ENCODE measurements at places on chromosomes 6 and 20. TPM values are rescaled to one million over a fixed set of nuclear protein-coding genes. Genes with fewer than 3 reads are reported as not detected.

- no peak for DNase-seq
These were observed 51.3 kb upstream of the THEMIS start for GRCh38 chr6:127952176-127952575.

GRCh38 chr6:12916420-12917136, 200.0 kb downstream of the PHACTR1 start:
- DNase-seq = no peak

- DNase-seq = no peak
These were observed 23.7 kb downstream of the ADGRF5 start for GRCh38 chr6:46898006-46898405.

DNA sequence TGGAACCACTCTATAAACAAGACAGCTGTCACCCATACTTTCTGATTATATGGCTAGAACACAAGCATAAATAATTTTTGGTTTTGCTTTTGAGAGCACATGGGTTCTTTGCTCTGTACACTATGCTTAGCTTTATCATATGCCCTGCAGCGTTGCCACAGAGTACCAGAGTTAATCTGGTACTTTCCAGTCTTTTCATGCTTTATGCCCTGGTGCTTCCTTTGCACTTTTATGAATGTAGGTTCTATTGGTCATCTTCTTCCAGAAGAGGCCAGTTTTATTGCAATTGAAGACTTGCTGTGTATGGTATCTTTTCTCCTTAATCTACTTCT, 20.8 kb downstream of the SHLD1 start:
- DNase-seq = no peak

DNA sequence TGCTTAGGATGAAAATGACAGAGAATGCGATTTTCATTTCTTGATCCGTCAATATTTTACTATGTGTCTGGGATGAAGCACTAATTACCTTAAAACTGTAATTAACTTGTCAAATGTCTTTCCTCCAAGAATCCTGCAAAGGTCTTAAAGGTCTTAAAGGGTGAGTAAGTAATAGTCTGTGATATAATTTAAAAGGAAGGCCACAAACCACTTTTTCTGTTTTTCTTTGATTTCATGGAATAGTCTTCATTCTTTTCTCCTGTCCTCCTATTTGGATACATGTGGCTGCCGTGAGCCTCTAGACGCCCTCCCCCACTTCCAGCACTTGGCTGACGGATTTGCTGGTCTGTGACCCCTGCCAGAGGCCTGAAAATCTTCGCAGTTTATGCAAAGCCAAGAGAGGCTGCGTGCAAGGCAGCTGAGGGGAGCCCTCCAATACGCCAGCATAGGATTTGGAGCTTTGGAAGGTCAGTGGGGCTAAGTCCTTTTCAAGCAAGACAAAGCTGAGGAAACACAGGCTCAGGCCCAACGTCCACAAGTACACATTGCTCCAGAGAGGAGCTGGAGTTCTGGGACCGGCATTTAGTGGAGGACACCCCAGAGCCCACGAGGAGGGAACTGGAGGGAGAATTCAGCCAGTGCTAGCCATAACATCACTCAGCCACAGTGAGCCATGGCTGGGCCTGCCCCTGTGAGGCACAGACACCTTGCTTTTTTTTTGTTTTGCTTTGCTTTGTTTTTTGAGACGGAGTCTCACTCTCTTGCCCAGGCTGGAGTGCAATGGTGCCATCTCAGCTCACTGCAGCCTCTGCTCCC, 382.6 kb downstream of the SMOC2 start:
- DNase-seq = no peak

GRCh38 chr6:5998711-5999687, 7.7 kb downstream of the NRN1 start:
- no peak for DNase-seq

DNA sequence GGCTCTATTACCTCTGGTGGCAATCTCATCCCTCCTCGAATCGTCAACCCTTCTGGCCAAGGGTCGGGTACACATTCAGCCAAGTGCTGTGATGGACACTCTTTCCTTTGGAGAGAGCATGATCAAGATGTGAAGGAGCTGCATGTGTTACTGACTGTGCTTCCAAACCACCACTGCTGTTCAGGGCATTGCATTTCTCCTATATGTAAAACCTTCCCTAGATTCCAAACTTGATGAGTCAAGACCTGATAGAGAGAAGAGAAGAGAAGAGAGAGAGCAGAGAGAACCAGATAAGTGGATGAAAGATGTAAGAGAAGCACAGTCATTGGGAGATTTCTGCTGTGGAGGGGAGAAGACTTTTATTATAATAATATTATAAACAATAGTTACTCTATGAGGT, 162.2 kb downstream of the KCNQ5 start:
- no peak for DNase-seq

DNA sequence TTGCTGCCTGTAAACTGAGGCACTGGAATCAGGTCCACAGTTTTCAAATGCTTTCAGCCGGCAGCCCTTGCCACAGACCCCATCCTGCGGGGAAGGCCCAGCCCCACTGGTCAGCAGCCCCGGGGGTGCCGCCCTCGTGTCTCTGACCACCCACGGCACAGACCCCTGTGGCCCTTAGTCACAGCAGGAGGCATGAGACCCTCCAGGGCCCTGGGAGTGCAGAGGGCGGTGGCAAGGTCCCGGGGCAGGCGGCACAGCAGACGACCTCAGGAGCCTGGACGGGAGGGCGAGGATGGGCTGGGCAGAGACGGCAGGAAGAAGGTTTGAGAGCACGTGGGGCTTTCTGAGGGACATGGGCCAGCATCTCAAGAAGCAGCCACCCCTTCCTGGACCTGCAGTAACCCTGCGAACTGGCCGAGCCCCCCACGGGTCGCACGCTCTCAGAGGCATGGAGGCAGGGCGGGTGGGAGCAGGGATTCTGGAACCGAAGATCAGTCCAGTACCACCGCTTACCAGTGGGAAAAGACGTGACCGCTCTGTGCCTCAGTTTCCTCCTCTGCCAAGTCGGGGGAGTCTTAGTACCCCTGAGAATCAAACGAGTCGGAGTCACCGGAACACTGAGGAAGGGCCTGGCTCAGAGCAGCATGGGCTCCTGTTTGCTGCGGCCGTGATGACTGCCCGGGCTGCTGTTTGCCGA, 140.7 kb downstream of the TAF4 start:
- DNase-seq = no peak

- DNase-seq = no peak
These were observed 68.3 kb downstream of the FHL5 start for GRCh38 chr6:96631248-96631647.

DNA sequence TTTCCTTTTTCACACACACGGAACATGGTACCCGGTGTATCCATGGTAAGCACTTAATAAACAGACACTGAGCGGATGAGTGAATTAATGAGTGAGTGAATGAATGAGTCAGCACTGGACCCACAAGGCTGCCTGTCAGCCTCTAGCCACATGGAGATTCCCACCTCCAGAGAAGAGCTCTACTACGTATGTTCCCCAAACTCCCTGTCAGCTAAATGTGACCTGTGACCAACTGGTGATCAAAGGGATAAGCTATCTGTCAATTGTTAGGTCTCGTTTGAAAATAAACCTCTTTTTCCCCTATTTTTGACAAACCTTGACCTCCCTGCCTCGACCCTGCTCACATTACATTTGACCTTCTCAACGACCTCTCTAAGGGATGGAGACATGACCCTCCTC, 24.5 kb upstream of the TAF8 start:
- no peak for DNase-seq

DNA sequence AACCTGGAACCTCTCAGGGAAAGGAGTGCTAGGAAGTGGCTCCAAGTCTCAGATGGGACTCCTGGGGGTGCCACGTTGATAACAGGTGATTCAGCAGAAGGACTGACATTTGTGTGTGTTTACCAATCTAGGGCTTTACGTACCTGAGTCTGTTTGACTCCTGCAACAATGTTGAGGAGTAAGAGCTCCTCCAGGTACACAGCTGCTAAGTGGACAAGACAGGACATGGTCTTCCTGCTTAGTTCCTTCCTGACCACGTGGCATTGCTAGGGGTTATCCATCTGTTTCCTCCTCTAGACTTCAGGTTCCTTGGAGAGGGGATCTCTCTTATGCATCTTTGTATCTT, 164.5 kb upstream of the SLC24A3 start:
- no peak for DNase-seq

Gene PRR18
- total RNA-seq = 0.47 TPM

Gene CRYBG1
- total RNA-seq = 0.31 TPM

Gene COL19A1
- total RNA-seq = 5.9 TPM

Gene BHLHE23
- total RNA-seq = not detected

Gene KCNK16
- total RNA-seq = not detected

Gene KCNK5
- total RNA-seq = 0.16 TPM

Gene C6orf58
- total RNA-seq = 1.4 TPM
